ENCODE measurements at places on chromosomes 12 and 14. TPM values are rescaled to one million over a fixed set of nuclear protein-coding genes. Genes with fewer than 3 reads are reported as not detected.

TESPA1 gene
- total RNA-seq, result 0.44 TPM

SMOC1 gene
- total RNA-seq, result 53.6 TPM

JDP2 gene
- 13.8 TPM for total RNA-seq

RBMS2 gene
- total RNA-seq, result 12.3 TPM

REP15 gene
- 1.7 TPM for total RNA-seq

MYBPC1 gene
- total RNA-seq, result 13.8 TPM

RASAL1 gene
- total RNA-seq, result 0.72 TPM

PLBD1 gene
- 50.7 TPM for total RNA-seq

RBP5 gene
- total RNA-seq, result 0.20 TPM

ZBTB42 gene
- 0.99 TPM for total RNA-seq

ENDOU gene
- total RNA-seq, result 0.50 TPM

KLRC3 gene
- 6.7 TPM for total RNA-seq

CATSPERB gene
- 0.44 TPM for total RNA-seq

DNA sequence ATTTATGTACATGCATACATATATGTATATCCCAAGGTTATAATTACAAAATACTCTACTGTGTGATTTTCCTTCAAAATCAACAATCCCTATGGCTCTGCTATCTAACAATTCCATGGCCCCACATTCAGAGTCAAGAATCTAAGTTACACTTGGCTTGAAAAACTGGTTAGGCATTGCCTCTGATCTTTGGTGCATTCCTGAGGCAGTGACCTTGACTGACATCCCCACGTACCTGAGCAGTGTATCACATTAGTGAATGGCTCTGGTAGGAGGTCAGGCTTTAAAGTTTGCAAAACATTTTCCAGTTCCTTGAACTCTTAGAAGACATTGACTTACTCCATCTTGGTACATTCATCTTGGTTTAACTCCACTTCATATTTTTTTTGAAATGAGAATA is 8.5 kb upstream of the STON2 start:
- no peak overlapping the region for H3K27ac ChIP-seq
- H3K36me3 ChIP-seq, result no peaks in the 10 kb centered on the region
- DNase-seq, result no peak
- H3K4me3 ChIP-seq, result no peak overlapping the region
- no peaks in the 10 kb centered on the region for H3K4me1 ChIP-seq

- no peak overlapping the region for H3K4me3 ChIP-seq
- no peaks in the 10 kb centered on the region for H3K36me3 ChIP-seq
- H3K4me1 ChIP-seq, result no peaks in the 10 kb centered on the region
- peak overlapping the region; percentile 25 for H3K27ac ChIP-seq
- no peak for DNase-seq
These were observed 122.2 kb upstream of the IGF1 start for GRCh38 chr12:102602521-102602920.

DNA sequence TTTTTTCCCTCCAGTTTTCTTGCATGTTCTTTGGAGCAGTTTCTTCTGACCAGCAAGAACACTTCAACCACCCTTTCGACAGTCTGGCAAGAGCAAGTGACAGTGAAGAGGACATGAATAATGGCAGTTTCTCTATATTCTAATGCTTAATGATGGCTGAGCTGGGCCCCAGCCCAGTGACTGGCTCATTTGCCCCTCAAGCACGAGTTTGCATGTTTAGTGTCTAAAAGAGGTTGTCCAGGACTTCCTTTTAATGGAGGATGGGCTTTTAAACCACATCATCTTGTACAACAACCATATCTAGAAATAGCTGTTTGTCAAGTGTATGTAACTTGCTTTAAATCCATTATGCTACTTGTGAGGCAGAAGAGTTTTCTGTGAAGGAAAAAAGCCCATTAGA is 28.4 kb downstream of the RAD9B start:
- H3K4me1 ChIP-seq, result no peaks in the 10 kb centered on the region
- H3K4me3 ChIP-seq, result no peak overlapping the region
- no peak overlapping the region for H3K27ac ChIP-seq
- peaks cover 3% of the 10 kb centered on the region for H3K36me3 ChIP-seq

GRCh38 chr12:104973250-104973649 is 12.9 kb upstream of the NOPCHAP1 start:
- no peak overlapping the region for H3K4me3 ChIP-seq
- H3K4me1 ChIP-seq, result no peaks in the 10 kb centered on the region
- no peak for DNase-seq
- no peaks in the 10 kb centered on the region for H3K36me3 ChIP-seq
- no peaks in the 10 kb centered on the region for H3K27me3 ChIP-seq

DNA sequence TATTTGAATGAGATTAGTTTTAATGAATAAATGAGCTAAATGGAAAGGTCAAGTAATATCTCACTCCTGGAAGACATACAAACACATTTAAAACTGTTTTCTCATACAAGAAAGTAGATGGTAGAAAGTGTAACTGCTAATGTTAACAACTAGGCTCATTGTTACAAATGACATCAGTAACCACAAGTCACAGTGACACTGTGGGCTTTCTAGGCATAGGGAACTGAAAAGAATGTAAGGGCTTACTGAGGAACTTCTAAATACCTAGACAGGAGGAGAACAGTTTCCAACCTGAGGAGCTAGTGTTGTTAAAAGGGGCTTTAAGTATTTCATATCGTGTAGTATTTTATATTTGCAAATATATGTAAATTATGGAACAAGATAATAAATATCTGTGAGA is 17.5 kb upstream of the ERGIC2 start:
- DNase-seq, result no peak
- no peak overlapping the region for H3K4me3 ChIP-seq
- no peaks in the 10 kb centered on the region for H3K4me1 ChIP-seq

- no peaks in the 10 kb centered on the region for H3K4me1 ChIP-seq
- DNase-seq, result no peak
- H3K36me3 ChIP-seq, result no peaks in the 10 kb centered on the region
- no peak overlapping the region for H3K27ac ChIP-seq
These were observed 7.4 kb downstream of the CLEC14A start for GRCh38 chr14:38248321-38249028.

DNA sequence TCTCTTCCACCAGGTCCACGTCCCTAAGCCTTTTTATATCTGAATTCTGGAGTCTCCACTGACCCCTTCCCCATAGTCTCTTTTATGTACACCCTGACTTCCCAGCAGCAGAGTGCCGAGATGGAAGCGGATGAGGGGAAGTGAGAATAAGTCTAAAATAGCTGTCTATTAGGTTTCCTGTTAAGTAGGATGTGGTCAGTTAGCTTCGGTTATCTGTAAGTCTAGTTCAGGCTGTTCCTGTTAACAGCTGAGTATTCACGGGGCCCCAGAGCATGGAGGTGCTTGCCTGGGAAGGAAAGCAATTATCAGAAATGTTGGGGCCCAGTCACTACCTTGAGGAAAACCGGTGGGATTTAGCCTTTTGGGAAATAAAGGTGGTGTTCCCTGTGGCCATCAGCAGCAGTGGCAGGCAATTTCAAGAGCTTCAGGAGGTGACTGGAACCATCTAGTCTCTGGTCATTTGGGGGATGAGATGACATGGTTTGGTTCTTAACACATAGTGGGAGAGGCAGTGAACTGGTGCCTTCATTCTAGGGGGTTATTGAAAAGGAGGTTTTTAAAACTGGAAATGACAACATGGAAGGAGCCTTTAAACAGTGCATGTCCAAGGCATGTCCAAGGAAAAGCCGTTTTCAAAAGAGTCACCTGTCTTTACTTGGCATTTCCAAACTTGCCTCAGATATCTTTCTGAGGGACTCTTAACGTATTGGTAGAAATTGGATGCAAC is 21.8 kb downstream of the CHST11 start:
- H3K27me3 ChIP-seq, result no peaks in the 10 kb centered on the region
- no peak overlapping the region for H3K27ac ChIP-seq
- no peak for DNase-seq
- no peaks in the 10 kb centered on the region for H3K36me3 ChIP-seq
- peaks cover under 1% of the 10 kb centered on the region for H3K4me1 ChIP-seq

DNA sequence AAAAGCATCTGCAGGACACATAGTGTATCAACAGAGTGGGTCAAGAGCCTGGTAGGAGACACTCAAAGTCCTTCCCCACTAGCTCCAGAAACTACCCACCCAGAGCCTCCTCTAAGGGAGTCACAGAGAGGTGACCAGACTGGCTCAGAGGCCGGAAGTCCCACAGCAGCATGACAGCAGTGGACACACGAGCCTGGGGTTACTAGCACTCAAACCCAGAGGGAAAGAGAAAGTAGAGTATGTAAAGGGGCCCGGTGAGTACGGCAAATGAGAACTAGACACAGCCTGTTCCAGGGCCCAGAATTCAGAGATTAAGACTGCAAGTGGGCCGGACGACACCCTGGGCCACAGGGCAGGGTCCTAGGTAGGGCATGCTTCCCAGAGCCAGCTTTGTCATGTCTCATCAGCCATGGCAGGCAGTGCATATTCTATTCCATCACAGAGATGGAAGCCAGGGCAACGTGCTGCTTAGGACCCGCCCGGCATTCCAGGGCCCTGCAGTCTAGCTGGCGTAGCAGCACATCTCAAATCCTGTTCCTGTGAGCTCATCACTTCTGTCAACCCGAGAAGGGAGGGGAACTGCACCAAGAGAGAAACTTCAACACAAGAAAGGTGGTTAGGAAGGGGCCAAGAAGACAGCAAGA is 4.2 kb downstream of the IFFO1 start:
- peaks cover 65% of the 10 kb centered on the region for H3K4me1 ChIP-seq
- H3K27me3 ChIP-seq, result no peaks in the 10 kb centered on the region
- H3K36me3 ChIP-seq, result peaks cover 58% of the 10 kb centered on the region
- peak overlapping the region; percentile 81 for H3K27ac ChIP-seq
- no peak for DNase-seq
- no peak overlapping the region for H3K4me3 ChIP-seq

- H3K27me3 ChIP-seq, result no peaks in the 10 kb centered on the region
- H3K36me3 ChIP-seq, result no peaks in the 10 kb centered on the region
- DNase-seq, result no peak
- H3K4me3 ChIP-seq, result no peak overlapping the region
- H3K4me1 ChIP-seq, result peaks cover 8% of the 10 kb centered on the region
- no peak overlapping the region for H3K27ac ChIP-seq
These were observed 33.5 kb upstream of the KCNA5 start for GRCh38 chr12:5010151-5010550.

DNA sequence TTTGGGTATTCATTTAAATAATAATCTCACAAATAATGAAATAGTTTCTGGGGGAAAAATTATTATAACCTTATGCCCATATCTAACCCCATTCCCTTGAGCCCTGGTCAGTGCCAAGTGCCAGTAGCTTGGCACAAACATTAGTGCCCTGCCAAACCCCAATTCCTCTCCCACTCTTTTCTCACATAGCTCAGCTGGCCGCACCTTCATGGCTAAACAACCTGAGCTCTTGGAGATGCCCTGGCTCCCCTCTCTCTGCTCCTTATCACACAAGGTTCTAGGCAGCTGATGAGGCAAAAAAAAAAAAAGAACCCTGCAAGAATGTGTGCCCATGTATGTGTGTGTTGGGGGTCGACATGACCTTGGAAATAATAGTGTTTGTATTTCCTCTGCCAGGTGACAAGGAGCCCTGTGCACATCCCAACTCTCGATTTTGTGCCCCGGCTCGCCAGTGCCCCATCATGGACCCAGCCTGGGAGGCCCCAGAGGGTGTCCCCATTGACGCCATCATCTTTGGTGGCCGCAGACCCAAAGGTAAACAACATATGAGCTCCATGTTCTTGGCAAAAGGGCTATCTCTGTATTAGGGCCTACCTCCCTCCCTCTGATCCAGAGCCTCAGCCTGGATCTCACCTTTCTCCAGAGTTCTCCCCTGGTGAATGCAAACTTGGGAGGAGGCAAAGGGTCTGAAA is 8.4 kb downstream of the PCK2 start:
- H3K4me1 ChIP-seq, result peaks cover 4% of the 10 kb centered on the region
- peaks cover 13% of the 10 kb centered on the region for H3K36me3 ChIP-seq
- DNase-seq, result no peak
- H3K27ac ChIP-seq, result no peak overlapping the region

- no peak overlapping the region for H3K4me3 ChIP-seq
- H3K4me1 ChIP-seq, result no peaks in the 10 kb centered on the region
- no peaks in the 10 kb centered on the region for H3K36me3 ChIP-seq
- DNase-seq, result no peak
These were observed 22.9 kb upstream of the RNF34 start for GRCh38 chr12:121376754-121377697.

DNA sequence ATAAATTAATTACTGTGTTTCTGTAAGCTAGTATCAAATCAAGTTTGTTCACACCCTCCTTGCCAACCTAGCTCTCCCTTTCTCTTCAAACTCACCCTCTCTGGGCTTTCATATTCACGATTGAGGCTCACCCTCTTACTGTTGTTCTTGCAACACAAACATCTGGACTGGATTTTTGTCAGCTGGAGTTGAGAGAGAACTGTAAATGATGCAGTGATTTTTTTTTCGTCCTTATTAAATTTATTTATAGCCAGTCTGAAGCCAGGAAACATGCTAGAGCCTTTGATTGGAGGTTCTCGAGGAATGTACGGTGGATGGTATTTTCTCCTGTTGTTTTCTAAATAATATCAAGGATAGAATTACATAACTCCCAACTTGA is 485.1 kb downstream of the ZFP36L1 start:
- no peak for DNase-seq
- H3K4me3 ChIP-seq, result no peak overlapping the region
- no peaks in the 10 kb centered on the region for H3K36me3 ChIP-seq
- H3K4me1 ChIP-seq, result peaks cover 3% of the 10 kb centered on the region
- peak overlapping the region; percentile 82 for H3K27ac ChIP-seq

DNA sequence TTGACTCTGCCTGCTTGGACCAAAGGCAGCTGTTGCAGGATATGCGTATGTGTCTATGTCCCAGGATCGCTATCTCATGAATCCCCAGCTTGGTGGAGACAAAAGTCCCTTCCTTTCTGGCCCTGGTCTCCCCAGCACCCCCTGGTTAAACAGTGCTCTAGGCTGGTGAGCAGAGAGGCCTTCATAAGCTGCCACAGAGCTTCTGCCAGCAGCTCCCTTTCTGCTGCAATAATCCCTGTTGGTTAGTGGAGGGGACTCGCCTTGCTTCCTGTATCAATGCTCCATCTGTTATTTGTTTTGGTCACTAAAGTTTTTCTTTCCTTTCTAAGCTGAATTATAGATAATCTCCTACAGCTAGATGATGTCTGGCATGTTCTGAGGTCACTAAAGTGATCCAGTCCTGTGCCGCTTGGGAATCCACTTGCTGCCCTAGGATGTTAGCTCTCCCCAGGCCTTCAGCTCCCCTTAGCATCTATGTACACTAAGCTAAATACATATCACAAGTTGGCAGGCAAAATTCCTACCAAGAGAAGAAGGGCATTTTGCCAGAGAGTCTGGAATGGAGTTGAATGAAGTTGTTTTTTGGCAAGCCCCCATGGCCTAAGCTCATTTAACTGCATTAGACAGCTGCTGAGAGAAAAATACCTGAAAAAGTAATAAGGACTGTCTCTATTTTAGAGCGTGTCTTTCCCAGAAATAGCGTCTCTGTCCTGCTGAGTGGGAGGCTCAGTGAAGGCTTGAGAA is 47.8 kb downstream of the RDH12 start:
- no peak overlapping the region for H3K27ac ChIP-seq
- H3K4me3 ChIP-seq, result no peak overlapping the region
- H3K36me3 ChIP-seq, result peaks cover 46% of the 10 kb centered on the region
- no peak for DNase-seq

DNA sequence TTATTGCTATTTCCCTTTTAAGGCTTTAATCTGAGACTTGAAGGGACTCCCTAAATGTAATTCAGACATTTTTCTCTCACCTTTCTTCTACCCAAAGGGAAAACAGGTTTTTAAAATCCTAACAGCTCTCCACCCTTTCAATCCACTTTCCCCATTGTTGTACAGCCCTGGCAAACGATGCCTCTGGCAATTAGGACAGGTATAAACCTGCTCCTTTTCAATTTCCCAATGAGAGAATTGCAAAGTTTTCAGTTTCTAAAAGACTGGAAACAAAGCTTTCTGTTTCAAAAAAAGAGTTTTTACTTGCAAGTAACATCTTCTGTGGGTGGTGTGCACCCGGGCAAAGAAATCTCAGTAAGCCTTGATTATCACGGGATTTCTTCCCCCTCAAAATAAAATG is 131.2 kb downstream of the HMGA2 start:
- no peaks in the 10 kb centered on the region for H3K4me1 ChIP-seq
- H3K4me3 ChIP-seq, result no peak overlapping the region
- no peak for DNase-seq
- H3K27me3 ChIP-seq, result no peaks in the 10 kb centered on the region
- H3K27ac ChIP-seq, result no peak overlapping the region
- H3K36me3 ChIP-seq, result no peaks in the 10 kb centered on the region
